Pericardium fibroblast (primary cell): ENCODE measurements at places on chromosomes 12 and 14. TPM values are rescaled to one million over a fixed set of nuclear protein-coding genes. Genes with fewer than 3 reads are reported as not detected.

The FZD10 gene
- 0.17 TPM in 1 of 2 replicates, not detected in the other for total RNA-seq

The SOAT2 gene
- total RNA-seq: 0.12 TPM in 1 of 2 replicates, not detected in the other

The PTGER2 gene
- total RNA-seq: 3.2 and 9.4 TPM in 2 replicates

The PELI2 gene
- total RNA-seq: 2.0 and 3.5 TPM in 2 replicates

The CLEC7A gene
- not detected in 2 replicates for total RNA-seq

The WIF1 gene
- not detected in 2 replicates for total RNA-seq

The LTBP2 gene
- total RNA-seq: 39.0 and 52.0 TPM in 2 replicates

The IL23A gene
- total RNA-seq: not detected in 2 replicates

The DCN gene
- total RNA-seq: 2,247 and 2,317 TPM in 2 replicates

The LAG3 gene
- 0.43 TPM in 1 of 2 replicates, not detected in the other for total RNA-seq

The FLRT2 gene
- total RNA-seq: 31.5 and 80.2 TPM in 2 replicates

The SYNDIG1L gene
- not detected in 2 replicates for total RNA-seq

The KCNA1 gene
- not detected in 2 replicates for total RNA-seq
